ENCODE measurements at places on chromosomes 1 and 21.
A peak's percentile ranks its signal among the peaks of the same experiment; 100 is the strongest.

DNA sequence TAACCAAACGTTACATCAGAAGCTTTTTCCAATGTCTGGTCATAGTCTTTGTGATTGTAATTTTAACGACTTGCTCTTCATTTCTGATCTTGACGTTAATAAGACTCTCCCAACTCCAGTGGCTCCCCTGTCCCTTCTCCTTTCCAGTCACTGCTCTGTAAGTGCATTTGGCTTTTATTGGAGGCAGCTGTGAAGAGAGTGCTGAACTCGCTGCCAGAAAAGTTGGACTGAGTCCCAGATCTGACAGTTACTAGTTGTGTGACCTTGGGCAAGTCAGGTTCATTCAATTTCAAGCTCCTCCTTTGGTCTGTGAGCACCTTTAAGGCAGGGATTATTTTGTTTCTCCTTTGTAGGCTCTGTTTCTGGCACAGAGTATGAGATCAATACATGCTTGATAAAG lies 109.6 kb upstream of the TSPAN2 start:
- no peak for DNase-seq

GRCh38 chr1:182768963-182769362 lies 20.6 kb upstream of the NPL start:
- no peak for DNase-seq

DNA sequence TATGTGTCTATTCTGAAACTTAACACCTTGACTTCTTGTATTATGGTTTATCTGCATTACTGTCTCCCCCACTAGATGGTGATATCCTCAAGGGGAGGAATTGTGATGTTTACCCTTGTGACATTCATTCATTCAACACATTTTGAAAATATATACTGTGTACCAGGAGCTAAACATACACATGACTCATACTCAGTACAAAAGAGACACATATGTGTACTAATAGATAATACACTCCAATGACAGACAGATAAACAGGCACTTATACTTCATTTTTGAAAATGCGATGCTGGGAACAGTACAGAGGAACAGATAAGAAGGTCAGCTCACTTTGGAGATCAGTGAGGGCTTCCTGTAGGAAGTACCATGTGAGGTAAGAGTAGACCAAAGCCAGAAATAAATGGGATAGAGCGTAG lies 8.9 kb upstream of the RAB3GAP2 start:
- no peak for DNase-seq

DNA sequence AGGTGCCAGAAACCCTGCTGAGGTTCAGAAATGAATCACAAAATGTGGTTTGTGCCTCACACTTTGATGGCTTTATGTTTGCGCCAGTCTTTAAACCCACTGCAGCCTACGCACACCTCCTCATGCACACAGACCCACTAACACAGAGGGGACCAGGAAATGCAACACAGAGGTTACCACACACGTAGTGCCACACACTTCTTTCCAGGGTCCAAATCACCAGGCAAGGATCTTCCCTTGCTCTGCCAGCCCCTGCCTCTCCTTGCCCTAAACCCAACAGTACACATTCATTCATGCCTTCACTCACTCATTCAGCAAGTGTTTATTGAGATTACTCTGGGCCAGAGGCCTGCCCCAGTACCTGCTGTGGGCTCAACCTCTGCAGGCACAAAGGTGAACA lies 17.5 kb downstream of the MAB21L3 start:
- peak; percentile 39 for DNase-seq

- DNase-seq = no peak
Observed at GRCh38 chr1:18137759-18138345, 30.3 kb downstream of the IGSF21 start.
